ENCODE measurements at places on chromosomes 3 and 15.

DNA sequence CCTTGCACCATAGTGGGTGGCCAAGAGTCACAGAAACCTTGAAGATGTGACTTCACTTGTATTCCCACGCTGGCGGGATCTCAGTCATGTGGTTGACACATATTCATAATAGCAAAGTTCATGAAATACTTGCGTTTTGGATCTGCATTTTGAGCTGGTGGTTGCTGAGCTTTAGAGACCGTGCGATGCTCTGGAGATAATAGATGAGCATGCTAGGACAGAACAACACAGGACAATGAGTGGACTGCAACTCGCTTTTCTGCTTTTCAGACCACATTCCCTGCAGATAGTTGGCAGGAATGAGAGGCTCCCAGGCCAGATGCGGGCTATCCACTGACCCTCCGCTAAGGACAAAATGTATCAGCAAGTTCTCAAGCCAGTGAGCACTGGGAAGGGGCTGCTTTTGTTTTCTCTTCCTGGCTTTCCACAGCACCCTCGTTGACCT is 13.8 kb upstream of the STARD5 start:
- no peak for DNase-seq

DNA sequence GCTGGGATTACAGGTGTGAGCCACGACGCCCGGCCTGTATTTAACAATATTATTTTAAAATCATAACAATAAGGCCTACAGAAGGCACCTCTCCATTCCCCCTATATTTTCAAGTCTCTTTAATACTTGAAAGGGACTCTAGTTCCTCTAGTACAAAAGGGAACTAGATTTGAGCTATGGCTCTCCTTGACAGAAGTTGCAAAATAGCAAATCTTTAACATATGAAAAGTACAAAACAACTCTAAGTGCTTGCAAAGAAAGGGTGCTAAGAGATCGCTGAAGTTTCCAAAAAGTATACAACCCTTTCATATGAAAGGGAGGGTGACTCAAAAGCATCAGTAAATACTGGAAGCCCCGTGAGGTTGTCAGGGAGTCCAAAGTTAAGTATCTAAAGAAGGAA is 23.8 kb downstream of the AP3S2 start:
- DNase-seq = no peak

DNA sequence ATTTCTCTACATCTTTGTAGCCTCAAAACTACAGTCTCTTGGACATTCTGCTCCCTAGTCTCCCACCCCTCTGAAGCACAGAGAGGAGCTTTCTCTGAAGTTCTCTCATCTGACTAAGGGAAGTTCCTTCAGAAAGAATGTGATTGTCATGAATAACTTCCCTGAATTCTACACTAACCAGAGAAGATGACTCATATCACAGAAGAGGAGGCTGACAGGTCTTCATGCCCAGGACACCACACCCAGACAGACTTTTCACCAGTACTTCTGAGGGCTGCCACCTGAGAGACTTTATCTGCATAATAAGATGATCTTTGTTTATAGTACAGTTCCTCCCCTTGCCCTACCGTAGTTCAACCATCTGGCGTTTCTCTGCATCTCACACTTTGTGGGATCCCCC is 52.8 kb downstream of the CDIN1 start:
- DNase-seq = no peak

- DNase-seq = no peak
These were observed 35.8 kb downstream of the ABHD17C start for GRCh38 chr15:80730926-80731325.

DNA sequence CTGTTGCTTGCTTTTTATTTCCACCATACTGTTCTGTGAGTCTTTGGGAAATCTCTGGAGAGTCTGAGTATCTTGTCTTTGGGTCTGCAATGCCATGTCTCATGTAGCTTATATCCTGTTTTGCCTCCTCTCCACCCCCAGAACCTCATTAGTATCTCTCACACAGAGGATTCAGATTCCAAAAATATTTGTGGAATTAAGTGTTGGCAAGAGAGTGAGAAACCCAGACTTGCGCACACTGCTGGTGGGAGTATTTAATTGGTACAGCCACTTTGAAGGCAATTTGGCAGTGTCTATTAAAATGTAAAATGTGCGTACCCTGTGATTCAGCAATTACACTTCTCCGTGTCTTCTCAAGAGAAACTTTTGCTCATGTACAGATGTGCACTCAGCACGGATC is 68.6 kb downstream of the ZNF621 start:
- DNase-seq = no peak

DNA sequence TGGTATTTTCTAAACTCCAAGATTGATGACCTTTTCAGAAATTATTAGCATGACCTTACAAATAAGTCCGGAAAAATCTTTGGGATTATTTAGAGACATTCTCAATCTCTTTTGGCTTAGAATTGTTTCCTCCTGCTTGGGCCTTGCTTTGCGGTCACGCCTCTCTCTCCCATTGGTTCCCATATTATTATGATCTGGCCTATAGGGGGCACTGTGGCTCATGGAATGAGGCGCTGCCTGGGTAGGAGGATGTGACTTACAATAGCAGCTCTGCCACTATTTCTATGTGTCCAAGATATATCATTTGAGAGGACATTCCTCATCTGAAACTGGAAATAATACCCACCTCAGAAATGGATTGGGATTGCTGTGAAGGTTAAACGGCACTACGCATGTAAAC is 464.9 kb downstream of the MFSD1 start:
- no peak for DNase-seq
